ENCODE measurements at places on chromosomes 3 and 15.

DNA sequence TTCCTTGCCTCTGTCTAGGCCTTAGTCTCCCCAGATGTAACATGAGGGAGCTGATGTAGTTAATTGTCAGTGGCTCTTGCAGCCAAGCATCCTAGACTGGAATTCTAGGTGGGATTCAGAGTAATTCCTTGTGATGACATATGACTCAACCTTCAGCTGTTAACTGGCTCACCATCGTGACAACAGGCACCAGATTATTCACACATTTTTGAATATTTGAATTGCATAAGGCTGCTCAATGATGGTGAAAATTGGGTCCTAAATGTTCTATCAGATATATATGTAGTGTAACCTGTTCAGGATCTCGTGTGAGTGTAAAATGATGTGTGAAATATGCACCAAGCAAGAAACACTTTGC lies 405.1 kb downstream of the LPP start:
- no peak for DNase-seq

DNA sequence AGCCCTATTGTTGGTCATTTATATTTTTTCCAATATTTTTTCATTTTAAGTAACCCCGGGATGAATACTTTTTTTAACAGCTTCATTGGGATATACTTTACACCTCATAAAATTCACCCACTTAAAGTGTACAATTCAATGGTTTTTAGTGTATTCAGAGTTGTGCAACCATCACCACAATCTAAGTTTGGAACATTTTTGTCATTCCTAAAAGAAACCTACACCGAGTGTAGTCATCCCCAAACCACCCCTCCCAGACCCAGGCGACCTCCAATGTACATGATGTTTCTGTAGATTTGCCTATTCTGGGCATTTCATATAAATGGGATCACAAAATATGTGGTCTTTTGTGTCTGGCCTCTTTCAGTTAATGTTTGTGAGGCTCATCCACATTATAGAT lies 118.3 kb upstream of the FRMD4B start:
- peak; percentile 8 for DNase-seq

DNA sequence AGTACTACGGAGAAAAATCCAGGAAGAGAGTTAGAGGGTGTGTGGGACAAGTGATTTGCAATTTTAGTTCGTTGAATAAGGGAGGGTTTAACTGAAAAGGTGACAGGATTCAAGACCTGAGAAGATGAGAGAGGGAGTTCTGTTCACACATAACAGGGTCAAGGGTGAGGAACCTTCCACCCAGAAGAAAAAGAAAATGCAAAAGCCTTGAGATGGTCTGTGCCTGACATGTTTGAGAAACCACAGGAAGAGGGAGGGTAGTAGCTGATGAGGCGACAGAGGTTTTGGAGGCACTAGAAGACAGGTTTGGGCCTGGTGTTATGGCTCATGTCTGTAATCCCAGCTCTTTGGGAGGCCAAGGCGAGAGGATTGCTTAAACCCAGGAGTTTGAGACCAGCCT lies 591 bp upstream of the SLC25A20 start:
- no peak for DNase-seq

DNA sequence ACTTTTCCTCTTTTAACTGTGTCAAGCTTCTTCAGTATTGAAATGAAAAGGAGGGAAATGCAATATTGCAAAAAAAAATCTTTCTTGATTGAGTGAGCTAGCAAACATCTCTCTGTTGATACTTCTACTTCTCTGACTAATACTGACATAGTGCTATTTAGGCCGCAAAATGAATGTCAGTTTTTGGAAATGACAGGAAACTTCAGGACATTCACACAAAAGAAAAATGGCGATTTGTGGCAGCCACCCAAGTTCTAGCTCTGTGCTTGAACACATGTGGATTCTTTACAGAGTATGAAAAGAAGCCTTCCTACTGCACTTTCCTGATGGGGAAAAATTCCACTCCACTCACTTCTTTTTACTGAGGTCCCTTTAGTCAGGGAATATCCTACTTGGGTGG lies 486.8 kb upstream of the ALCAM start:
- no peak for DNase-seq

DNA sequence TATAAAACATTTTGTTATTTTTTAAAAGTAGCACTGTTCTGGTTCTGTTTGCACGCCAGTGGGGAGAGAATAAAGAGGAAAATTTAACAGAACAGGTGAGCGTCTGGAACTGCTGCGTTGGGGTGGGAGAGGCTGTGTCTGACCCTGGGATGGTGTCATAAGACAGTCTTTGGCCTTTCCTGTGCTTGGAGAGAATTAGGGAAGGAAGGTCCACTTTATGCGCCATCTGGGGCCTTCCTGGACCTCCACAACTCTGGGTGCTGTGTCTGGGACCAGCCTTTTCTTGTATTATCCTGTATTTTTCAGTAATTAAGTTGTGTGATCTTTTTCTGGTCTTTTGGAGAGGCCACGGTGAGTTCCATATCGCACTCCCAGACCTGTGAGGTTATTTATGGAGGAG lies 3.3 kb downstream of the FAM43A start:
- DNase-seq, result no peak

GRCh38 chr3:159114582-159114981 lies 312.7 kb downstream of the MFSD1 start:
- DNase-seq, result no peak

GRCh38 chr15:95449230-95449628 lies 881.3 kb upstream of the NR2F2 start:
- DNase-seq, result no peak

- DNase-seq, result no peak
These were observed 512.5 kb upstream of the PROK2 start for GRCh38 chr3:72297481-72297880.

GRCh38 chr15:90610190-90610589 lies 80.5 kb downstream of the CRTC3 start:
- no peak for DNase-seq

DNA sequence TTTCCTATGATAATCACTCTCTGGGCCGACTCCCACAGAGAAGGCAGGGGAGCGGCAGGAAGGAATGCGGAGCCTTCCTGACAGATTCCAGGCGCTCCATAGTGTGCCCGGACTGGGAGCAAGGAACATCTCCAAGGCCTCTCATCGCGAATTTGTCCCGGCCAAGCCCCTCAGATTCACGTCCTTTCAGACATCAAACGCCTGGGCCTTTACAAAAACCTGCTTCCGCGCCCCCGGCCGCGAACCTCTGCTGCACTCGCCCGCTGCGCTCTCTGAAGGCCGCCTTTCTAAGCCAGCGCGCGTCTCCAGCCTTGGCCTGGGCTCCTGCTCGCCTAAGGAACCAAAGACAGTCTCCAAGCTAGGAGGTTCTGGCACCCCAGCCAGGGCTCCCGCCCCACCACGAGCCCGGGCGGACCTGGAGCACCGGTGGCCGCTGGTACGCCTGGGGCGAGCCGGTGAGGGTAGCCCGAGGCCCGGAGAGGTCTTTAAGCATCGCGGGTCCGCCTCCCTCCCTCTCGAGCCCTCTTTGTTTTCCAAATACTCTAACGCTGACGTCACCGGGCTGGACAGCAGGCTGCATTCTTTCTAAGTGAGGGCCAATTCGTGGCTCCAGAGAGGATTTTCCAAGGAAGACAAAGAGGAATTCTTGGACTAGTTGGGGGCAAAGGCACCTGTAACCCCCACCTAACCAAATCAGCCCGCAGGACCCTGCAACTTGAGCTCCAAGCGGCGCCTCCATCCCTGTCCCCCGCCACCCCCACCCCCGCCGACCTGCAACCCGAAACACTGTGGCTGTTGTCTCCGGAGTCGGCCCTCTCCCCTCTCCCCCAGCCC lies 759 bp downstream of the AMOTL2 start:
- DNase-seq, result peak; percentile 68

- no peak for DNase-seq
These were observed 110.5 kb upstream of the GAP43 start for GRCh38 chr3:115512565-115513415.

All from kidney glomerular epithelial cell (primary cell).